ENCODE measurements at places on chromosomes 5 and 9. TPM values are rescaled to one million over a fixed set of nuclear protein-coding genes. Genes with fewer than 3 reads are reported as not detected.

DNA sequence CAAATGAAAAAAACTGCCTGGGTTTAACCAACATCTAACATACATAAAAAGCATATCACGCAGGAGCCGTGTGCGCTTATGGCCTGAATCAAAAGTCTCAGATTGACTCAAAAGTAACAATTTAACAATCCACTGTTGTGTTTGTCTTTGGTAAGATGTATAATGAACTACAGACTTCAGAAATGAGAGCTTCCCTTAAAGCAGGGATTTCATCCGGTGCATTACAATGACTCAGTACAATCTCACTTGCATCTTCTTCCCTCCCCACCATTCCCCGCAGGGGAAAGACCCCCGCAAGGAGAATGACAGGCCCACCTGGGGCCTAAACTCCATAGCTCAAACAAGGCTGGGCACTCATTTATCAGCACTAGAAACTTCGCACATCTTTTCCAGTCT, 1.4 kb downstream of the ZFR start:
- H3K4me1 ChIP-seq, result peaks cover 29% of the 10 kb centered on the region
- H3K4me3 ChIP-seq, result peak overlapping the region; percentile 97
- H3K27ac ChIP-seq, result peak overlapping the region; percentile 98
- H3K36me3 ChIP-seq, result peaks cover 20% of the 10 kb centered on the region
- peaks cover 5% of the 10 kb centered on the region for H3K27me3 ChIP-seq

The KIF20A gene
- total RNA-seq, result 18.8 TPM

DNA sequence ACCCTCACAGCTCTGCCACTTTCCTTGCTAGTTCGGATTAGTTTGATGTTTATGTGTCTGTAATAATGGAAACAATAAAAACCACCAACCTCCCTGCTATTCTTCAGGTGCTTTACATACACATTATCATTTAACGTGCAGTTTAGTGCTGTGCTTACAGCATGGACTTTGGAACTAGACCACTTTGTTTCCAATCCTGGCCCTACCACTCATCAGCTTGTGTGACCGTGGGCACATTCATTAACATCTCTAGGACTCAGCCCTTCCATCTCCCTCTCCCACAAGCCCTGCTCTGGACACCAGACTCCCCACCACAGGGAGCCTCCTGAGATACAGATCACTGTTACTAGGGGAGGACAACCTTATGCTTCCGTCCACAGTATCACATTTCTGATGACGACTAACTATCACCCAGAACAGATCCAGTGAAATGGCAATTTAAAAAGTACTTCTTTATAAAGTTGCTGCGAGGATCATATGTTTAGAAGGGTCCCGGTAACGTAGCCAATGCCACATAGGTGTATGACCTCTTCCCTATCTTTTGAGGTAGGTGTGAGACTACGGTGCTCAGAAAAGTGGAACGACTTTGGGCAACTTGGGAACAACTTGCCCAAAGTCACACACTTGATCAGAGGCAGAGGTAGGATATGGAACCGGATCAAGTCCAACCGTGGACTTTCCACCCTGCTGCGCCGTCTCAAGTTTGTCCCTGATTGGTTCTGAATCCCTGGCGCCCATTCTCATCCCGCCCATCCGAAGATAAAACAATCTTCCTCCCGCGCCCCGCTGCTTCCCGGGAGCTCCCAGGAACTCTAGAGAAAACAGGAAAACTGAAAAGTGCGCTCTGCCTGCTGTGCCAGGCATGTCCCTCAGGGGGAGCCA, 132.4 kb upstream of the NIPBL start:
- H3K27me3 ChIP-seq, result peaks cover 29% of the 10 kb centered on the region
- H3K36me3 ChIP-seq, result peaks cover 2% of the 10 kb centered on the region
- peak overlapping the region; percentile 71 for H3K4me3 ChIP-seq
- H3K27ac ChIP-seq, result no peak overlapping the region

The CDX1 gene
- not detected for total RNA-seq

- DNase-seq, result no peak
- peak overlapping the region; percentile 57 for H3K4me3 ChIP-seq
- peaks cover 18% of the 10 kb centered on the region for H3K4me1 ChIP-seq
- H3K27me3 ChIP-seq, result peaks cover 28% of the 10 kb centered on the region
- no peak overlapping the region for H3K27ac ChIP-seq
- peaks cover 2% of the 10 kb centered on the region for H3K36me3 ChIP-seq
Measured at GRCh38 chr5:7849681-7850394, 1.1 kb downstream of the CFAP90 start.

The PTGR1 gene
- 1.3 TPM for total RNA-seq

- peaks cover 2% of the 10 kb centered on the region for H3K27me3 ChIP-seq
- H3K4me1 ChIP-seq, result no peaks in the 10 kb centered on the region
- no peak for DNase-seq
- peaks cover 2% of the 10 kb centered on the region for H3K36me3 ChIP-seq
Measured at GRCh38 chr9:74220327-74220726, 276.8 kb upstream of the RORB start.

DNA sequence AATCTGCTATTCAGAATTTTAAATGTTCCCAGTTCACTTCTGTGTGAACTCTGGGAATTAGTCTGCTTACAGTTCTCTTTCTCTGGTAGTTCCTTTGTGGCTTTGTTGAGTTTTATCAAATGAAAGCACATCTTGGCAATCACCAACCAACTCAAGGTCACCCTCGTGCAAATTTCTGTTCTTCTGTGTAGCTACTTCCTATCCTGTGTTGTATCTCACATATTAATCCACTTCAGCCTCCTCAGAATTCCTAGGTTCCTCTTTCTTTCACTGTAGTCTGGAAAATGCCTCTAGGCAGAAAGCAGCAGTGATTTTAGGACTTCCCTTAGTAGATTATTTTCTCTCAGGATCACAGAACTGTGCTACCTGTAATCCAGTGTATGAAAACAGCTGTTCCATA, 100.3 kb downstream of the AUH start:
- H3K27ac ChIP-seq, result peak overlapping the region; percentile 18
- no peaks in the 10 kb centered on the region for H3K27me3 ChIP-seq
- H3K4me3 ChIP-seq, result no peak overlapping the region
- peaks cover 45% of the 10 kb centered on the region for H3K36me3 ChIP-seq
- no peak for DNase-seq

The ARL14EPL gene
- total RNA-seq, result not detected

DNA sequence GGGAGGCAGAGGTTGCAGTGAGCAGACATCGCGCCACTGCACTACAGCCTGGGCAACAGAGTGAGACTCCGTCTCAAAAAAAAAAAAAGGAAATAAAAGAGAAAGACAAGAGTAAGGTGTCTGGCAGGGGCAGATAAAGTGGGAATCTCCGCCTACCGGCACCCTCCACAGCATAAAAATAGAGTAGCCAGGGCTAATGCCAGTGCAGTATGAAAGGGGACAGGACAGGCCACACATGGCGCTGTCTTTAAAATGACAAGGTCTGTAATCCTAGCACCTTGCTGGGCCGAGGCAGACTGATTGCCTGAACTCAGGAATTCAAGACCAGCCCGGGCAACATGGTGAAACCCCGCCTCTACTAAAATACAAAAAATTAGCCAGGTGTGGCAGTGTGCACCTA, 7.8 kb downstream of the BICD2 start:
- no peak overlapping the region for H3K4me3 ChIP-seq
- no peak overlapping the region for H3K27ac ChIP-seq
- peaks cover 25% of the 10 kb centered on the region for H3K4me1 ChIP-seq
- H3K36me3 ChIP-seq, result peaks cover 6% of the 10 kb centered on the region
- H3K27me3 ChIP-seq, result no peaks in the 10 kb centered on the region

- no peaks in the 10 kb centered on the region for H3K27me3 ChIP-seq
- H3K36me3 ChIP-seq, result no peaks in the 10 kb centered on the region
- H3K4me3 ChIP-seq, result no peak overlapping the region
- H3K27ac ChIP-seq, result no peak overlapping the region
Measured at GRCh38 chr5:120919017-120919416, 454.9 kb downstream of the PRR16 start.

The PCDHGA2 gene
- total RNA-seq, result 0.17 TPM

The ACOT12 gene
- total RNA-seq, result not detected

DNA sequence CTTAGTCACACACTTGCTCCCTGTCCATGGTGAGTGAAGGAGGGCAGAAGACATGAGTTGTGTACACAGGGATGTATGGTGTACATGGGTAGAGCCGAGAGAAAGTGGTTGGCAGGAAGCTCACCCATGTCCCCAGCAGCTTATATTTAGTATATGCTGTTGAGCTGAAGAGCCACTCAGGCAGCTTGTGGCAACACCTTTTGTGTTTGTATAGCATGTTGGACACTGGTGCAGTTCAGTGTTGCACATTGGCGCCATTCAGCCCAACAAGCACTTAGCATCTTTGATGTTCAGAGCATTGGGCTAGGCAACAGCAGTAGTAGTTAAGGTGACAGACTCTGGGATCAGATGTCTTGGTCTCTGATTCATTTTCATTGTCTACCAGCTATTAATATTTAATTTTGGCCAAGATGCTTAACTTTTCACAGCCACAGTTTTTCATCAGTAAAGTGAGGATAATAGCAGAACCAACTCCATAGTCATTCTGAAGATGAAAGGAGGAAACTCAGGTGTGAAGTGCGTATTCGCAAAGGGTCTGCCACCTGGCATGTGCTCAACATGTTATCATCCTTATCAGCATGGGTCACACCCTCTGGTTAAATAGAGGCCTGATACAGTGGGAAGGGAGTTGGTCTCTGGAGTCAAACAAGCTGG, 184.8 kb downstream of the NR3C1 start:
- peaks cover 91% of the 10 kb centered on the region for H3K4me1 ChIP-seq
- H3K4me3 ChIP-seq, result no peak overlapping the region
- H3K36me3 ChIP-seq, result peaks cover 33% of the 10 kb centered on the region
- peak overlapping the region; percentile 80 for H3K27ac ChIP-seq
- H3K27me3 ChIP-seq, result no peaks in the 10 kb centered on the region

GRCh38 chr9:31027678-31028077, 1356.8 kb upstream of the ACO1 start:
- no peak overlapping the region for H3K27ac ChIP-seq
- no peak overlapping the region for H3K4me3 ChIP-seq
- H3K27me3 ChIP-seq, result no peaks in the 10 kb centered on the region
- no peak for DNase-seq
- no peaks in the 10 kb centered on the region for H3K36me3 ChIP-seq

GRCh38 chr5:174427304-174427703, 297.1 kb upstream of the MSX2 start:
- no peak overlapping the region for H3K4me3 ChIP-seq
- no peaks in the 10 kb centered on the region for H3K4me1 ChIP-seq
- DNase-seq, result no peak
- no peaks in the 10 kb centered on the region for H3K36me3 ChIP-seq

GRCh38 chr5:39202597-39203274, 16.6 kb downstream of the FYB1 start:
- H3K4me3 ChIP-seq, result peak overlapping the region; percentile 89
- peaks cover 64% of the 10 kb centered on the region for H3K4me1 ChIP-seq
- H3K27me3 ChIP-seq, result no peaks in the 10 kb centered on the region
- H3K36me3 ChIP-seq, result peaks cover 7% of the 10 kb centered on the region

DNA sequence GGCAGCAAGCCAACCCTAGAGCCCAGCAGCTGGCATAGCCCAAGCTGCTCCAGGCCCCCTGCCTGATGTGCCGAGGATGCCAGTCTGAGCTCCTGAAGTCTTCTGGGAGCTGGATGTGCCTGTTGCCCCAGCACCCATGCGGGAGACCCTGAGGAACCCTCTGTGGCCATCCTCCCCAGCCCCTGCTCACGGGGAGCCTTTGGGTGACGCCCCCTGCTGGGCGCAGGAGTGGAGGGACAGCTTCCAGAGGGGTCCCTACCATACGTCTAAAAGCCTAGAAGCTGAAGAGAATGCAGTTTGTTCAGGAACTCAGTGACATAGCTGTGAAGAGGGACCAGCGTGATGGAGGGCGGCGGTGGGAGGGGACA, 33.1 kb upstream of the MVB12B start:
- no peaks in the 10 kb centered on the region for H3K36me3 ChIP-seq
- DNase-seq, result no peak
- no peaks in the 10 kb centered on the region for H3K4me1 ChIP-seq

The NR6A1 gene
- total RNA-seq, result 1.7 TPM

DNA sequence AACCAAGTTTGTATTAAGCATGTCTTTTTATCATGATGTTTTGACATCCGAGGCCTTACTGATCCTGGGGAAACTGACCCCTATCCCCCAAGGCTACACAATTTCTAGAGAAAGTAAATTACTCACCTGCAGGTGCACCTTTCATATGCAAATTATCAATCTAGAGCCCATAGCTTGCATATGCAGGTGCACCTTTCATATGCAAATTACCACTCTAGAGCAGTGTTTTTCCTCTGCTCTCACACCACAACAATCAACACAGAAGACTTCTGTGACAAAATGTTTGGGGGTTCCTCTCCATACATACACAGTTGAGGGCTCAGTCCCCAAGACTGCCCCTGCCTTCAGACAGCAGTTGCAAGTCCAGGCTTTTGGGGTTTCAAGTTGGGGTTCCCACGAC, 203.7 kb upstream of the RORB start:
- H3K4me3 ChIP-seq, result no peak overlapping the region
- no peaks in the 10 kb centered on the region for H3K36me3 ChIP-seq
- no peak for DNase-seq
- H3K27me3 ChIP-seq, result peaks cover 3% of the 10 kb centered on the region
- no peak overlapping the region for H3K27ac ChIP-seq

DNA sequence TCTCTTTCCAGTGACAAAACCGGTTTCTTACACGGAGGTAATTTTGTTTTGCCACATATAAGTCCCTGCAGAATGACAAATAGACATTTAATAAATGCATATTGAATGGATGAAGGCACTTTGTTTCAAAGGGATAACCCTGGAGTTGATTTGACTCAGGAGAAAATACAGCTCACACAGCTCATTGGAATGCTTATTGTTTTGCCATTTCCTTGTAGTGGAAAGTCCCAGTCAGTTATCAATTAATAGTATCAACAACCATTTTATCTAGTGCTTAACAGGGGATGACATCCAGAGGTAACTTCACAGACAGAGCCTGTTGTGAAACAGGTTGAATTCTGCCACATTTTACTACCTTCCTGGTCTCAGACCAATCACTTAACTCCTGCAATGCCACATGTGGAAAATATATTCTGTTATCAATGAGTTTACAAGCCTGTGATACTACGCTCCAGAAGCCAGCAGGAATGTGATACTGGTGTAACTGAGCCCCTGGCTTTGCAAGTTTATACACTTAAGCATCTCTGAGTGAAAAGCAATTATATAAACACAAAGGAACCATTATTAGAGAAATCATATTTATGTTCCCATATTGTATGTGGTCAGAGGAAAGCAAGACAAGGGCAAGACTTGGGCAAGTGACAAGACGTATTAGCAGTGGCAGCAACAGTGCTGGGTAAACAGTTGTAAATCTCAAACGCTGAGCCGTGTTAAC, 123.1 kb upstream of the ANKRD55 start:
- no peak overlapping the region for H3K4me3 ChIP-seq
- no peak for DNase-seq
- H3K27ac ChIP-seq, result no peak overlapping the region
- H3K36me3 ChIP-seq, result peaks cover 2% of the 10 kb centered on the region
- peaks cover 6% of the 10 kb centered on the region for H3K27me3 ChIP-seq

DNA sequence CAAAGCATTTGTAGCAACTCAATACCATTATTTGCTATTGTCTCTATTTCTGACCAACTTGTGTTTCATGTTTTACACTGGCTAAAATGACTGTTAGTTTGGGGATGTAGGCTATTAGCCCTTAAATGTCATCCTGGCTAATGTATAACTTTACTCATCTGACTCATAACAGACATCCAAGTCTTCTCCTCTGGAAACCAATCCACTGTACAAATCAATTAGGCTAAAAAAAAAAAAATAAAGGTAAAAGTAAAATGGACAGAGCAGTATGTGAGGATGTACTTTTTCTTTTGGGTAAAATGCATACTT, 20.6 kb downstream of the MEGF9 start:
- peaks cover 1% of the 10 kb centered on the region for H3K36me3 ChIP-seq
- no peak overlapping the region for H3K4me3 ChIP-seq
- H3K27ac ChIP-seq, result no peak overlapping the region
- H3K4me1 ChIP-seq, result peaks cover 38% of the 10 kb centered on the region
- no peak for DNase-seq

The LRRC70 gene
- total RNA-seq, result 0.86 TPM

The DEPDC1B gene
- total RNA-seq, result 21.2 TPM

The SPINK13 gene
- not detected for total RNA-seq

GRCh38 chr9:132739710-132740310, 69.5 kb downstream of the GTF3C4 start:
- H3K36me3 ChIP-seq, result no peaks in the 10 kb centered on the region
- H3K4me3 ChIP-seq, result no peak overlapping the region
- DNase-seq, result no peak
- H3K4me1 ChIP-seq, result no peaks in the 10 kb centered on the region

Measured in activated T-helper 1 cell treated with anti-CD3 and anti-CD28 coated beads, Interleukin-12 subunit alpha, Interleukin-12 subunit beta, Interleukin-2, Interleukin-4 antibody, amounts not matched to agents 30 ng/mL and 10 ng/mL and 1 ng/mL, durations not matched to agents 14 hours and 24 hours and 36 hours (primary cell).